ENCODE measurements at places on chromosomes 7 and 10. TPM values are rescaled to one million over a fixed set of nuclear protein-coding genes. Genes with fewer than 3 reads are reported as not detected.

The MKX gene
- not detected for total RNA-seq

The ITPRIP gene
- 26.0 TPM for total RNA-seq

The CUL2 gene
- total RNA-seq: 41.1 TPM

The TFR2 gene
- 1.9 TPM for total RNA-seq

Data from smooth muscle cell of the pulmonary artery (primary cell).